ENCODE measurements at places on chromosomes 4 and X. TPM values are rescaled to one million over a fixed set of nuclear protein-coding genes. Genes with fewer than 3 reads are reported as not detected.
A peak's percentile ranks its signal among the peaks of the same experiment; 100 is the strongest.

Gene FABP2
- total RNA-seq, result not detected

Gene HSFX1
- total RNA-seq, result 0.85 TPM

Gene CDS1
- total RNA-seq, result 18.3 TPM

Gene TGIF2LX
- total RNA-seq, result not detected

Gene MAMLD1
- 0.34 TPM for total RNA-seq

Gene ALAS2
- total RNA-seq, result 0.30 TPM

Gene MGARP
- 4.6 TPM for total RNA-seq

Gene NPNT
- total RNA-seq, result 1.6 TPM

Gene EIF1AX
- 131 TPM for total RNA-seq

Gene AWAT2
- total RNA-seq, result not detected

Gene TXK
- total RNA-seq, result 0.70 TPM

Gene HERC5
- total RNA-seq, result 17.1 TPM

Gene CLCN4
- 8.9 TPM for total RNA-seq

DNA sequence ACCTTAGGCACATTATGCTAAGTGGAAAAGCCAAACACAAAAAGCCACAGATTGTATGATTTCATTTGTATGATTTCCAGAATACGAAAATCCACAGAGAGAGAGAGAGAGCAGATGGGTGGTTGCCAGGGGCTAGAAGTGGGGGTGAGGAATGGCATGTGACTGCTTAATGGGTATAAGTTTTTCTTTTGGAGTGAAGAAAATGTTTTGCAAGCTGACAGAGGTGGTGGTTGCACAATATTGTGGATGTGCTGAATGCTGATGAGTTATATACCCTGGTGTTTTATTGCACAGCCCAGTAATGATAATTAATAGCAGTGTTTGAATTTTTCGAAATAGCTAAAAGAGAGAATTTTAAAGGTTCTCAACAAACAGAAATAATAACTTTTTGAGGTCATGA, 386.1 kb upstream of the HS3ST1 start:
- no peaks in the 10 kb centered on the region for H3K27me3 ChIP-seq
- H3K4me3 ChIP-seq, result no peak overlapping the region
- no peaks in the 10 kb centered on the region for H3K4me1 ChIP-seq
- H3K36me3 ChIP-seq, result peaks cover 9% of the 10 kb centered on the region

DNA sequence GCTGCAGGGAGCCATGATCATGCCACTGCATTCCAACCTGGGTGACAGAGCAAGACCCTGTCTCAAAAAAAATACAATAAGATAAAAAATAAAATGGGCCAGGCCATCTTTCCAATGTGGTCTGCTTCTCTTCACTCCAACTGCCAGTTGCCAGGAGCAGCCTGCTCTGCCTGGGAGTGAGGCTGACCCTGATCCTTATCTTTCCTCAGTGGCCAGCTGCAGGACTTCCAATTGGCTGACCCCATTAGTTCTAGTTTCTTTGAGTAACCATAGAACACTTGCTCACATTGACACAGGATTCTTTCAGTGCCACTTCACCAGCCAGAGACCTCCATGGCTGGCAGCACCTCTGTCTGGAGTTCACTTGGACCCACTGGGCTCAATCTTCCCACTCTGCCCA, 258.6 kb downstream of the MID1IP1 start:
- no peak for DNase-seq
- no peak overlapping the region for H3K27ac ChIP-seq
- H3K27me3 ChIP-seq, result peaks cover 4% of the 10 kb centered on the region
- peaks cover 27% of the 10 kb centered on the region for H3K4me1 ChIP-seq

GRCh38 chr4:186743261-186743660, 19.6 kb upstream of the FAT1 start:
- no peaks in the 10 kb centered on the region for H3K36me3 ChIP-seq
- no peak for DNase-seq
- H3K4me3 ChIP-seq, result no peak overlapping the region
- no peaks in the 10 kb centered on the region for H3K4me1 ChIP-seq
- H3K27ac ChIP-seq, result no peak overlapping the region

GRCh38 chr4:102663073-102663472, 97.7 kb downstream of the MANBA start:
- no peaks in the 10 kb centered on the region for H3K4me1 ChIP-seq
- peaks cover 19% of the 10 kb centered on the region for H3K36me3 ChIP-seq
- no peak overlapping the region for H3K4me3 ChIP-seq
- DNase-seq, result no peak
- H3K27me3 ChIP-seq, result no peaks in the 10 kb centered on the region

DNA sequence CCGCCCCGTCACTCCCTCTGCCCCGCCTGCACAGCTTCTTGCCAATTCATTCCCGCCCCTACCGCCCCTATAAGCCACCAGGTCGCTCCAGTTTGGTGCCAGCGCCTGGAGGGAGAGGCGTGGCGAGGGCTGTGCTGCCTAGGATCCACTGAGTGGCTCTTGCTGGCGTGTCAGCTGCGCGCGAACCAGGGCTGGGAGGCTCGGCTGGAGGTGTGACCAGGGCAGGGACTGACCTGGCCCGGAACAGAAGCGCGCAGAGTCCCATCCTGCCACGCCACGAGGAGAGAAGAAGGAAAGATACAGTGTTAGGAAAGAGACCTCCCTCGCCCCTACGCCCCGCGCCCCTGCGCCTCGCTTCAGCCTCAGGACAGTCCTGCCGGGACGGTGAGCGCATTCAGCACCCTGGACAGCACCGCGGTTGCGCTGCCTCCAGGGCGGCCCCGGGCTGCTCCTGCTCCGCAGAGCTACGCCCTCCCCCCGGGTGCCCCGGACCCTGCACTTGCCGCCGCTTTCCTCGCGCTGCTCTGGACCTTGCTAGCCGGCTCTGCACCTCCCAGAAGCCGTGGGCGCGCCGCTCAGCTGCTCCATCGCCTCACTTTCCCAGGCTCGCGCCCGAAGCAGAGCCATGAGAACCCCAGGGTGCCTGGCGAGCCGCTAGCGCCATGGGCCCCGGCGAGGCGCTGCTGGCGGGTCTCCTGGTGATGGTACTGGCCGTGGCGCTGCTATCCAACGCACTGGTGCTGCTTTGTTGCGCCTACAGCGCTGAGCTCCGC, at the start of gene GPR78:
TSS of gene GPR78 (plus strand) at position 72 of the 773 bp plus-strand sequence. CDS start at position 663, 591 bp downstream.
- peaks cover 36% of the 10 kb centered on the region for H3K4me1 ChIP-seq
- H3K4me3 ChIP-seq, result peak within 1 kb of the TSS; percentile 62
- peaks cover 52% of the 10 kb centered on the region for H3K27me3 ChIP-seq

- no peak overlapping the region for H3K4me3 ChIP-seq
- DNase-seq, result no peak
- no peaks in the 10 kb centered on the region for H3K27me3 ChIP-seq
- no peaks in the 10 kb centered on the region for H3K4me1 ChIP-seq
- no peak overlapping the region for H3K27ac ChIP-seq
Observed at GRCh38 chr4:75099321-75099720, 166.4 kb downstream of the PARM1 start.

- no peaks in the 10 kb centered on the region for H3K27me3 ChIP-seq
- H3K4me1 ChIP-seq, result peaks cover 40% of the 10 kb centered on the region
- no peak for DNase-seq
- H3K4me3 ChIP-seq, result peak overlapping the region; percentile 12
- peaks cover 15% of the 10 kb centered on the region for H3K36me3 ChIP-seq
- no peak overlapping the region for H3K27ac ChIP-seq
Observed at GRCh38 chr4:128284317-128284716, 3.3 kb downstream of the PGRMC2 start.

DNA sequence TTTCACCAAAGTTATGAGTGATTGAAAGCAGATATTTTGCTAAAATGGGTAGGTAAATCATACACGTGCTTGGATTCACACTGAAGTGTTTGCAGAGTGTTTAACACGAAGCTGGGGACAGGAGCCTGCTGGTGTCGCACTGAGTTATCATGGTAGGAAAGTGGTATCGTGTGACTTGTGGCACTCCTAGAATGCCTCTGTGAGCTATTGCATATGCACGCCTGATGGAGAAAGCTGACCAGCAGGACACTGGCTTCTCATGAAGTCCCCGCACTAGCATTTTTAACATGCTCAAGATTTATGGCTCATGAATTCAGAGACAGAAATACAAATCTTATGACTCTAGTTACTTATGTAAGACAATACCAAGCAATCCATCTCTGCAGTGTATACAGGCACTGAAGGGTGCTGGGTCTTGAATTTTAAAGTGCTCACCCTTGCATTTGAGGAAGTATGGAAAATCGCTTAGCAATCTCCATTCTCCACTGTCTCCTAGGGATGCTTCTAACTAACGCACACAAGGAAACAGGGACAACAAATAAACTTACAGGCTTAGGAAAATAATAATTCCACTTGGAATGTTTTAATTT, 19.8 kb downstream of the VCX3B start:
- no peaks in the 10 kb centered on the region for H3K36me3 ChIP-seq
- H3K4me1 ChIP-seq, result no peaks in the 10 kb centered on the region
- no peak for DNase-seq
- no peak overlapping the region for H3K27ac ChIP-seq

DNA sequence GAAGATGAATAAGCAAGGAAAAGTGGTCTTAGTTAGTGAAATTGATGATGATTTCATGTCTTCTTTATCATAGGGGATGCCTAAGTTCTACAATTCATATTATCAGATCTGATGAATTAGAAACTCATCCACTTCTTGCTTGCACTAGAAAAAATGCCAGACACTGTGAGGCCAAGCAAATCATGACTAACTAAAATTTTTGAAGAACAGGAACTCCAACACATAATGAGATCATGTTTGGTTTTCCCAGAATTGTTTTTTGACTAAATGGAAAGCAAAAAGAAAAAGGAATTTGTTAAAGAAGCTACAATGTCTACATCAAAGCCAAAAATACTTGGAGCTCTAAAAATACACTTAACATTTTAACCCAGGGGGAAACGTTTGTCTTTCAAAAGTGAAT, 120.4 kb downstream of the ARSF start:
- peaks cover 22% of the 10 kb centered on the region for H3K4me1 ChIP-seq

- H3K27me3 ChIP-seq, result no peaks in the 10 kb centered on the region
- H3K36me3 ChIP-seq, result peaks cover 2% of the 10 kb centered on the region
- DNase-seq, result peak; percentile 40
- H3K27ac ChIP-seq, result no peak overlapping the region
- peaks cover 2% of the 10 kb centered on the region for H3K4me1 ChIP-seq
- H3K4me3 ChIP-seq, result no peak overlapping the region
Observed at GRCh38 chr4:143025081-143025704, 159.5 kb upstream of the USP38 start.

DNA sequence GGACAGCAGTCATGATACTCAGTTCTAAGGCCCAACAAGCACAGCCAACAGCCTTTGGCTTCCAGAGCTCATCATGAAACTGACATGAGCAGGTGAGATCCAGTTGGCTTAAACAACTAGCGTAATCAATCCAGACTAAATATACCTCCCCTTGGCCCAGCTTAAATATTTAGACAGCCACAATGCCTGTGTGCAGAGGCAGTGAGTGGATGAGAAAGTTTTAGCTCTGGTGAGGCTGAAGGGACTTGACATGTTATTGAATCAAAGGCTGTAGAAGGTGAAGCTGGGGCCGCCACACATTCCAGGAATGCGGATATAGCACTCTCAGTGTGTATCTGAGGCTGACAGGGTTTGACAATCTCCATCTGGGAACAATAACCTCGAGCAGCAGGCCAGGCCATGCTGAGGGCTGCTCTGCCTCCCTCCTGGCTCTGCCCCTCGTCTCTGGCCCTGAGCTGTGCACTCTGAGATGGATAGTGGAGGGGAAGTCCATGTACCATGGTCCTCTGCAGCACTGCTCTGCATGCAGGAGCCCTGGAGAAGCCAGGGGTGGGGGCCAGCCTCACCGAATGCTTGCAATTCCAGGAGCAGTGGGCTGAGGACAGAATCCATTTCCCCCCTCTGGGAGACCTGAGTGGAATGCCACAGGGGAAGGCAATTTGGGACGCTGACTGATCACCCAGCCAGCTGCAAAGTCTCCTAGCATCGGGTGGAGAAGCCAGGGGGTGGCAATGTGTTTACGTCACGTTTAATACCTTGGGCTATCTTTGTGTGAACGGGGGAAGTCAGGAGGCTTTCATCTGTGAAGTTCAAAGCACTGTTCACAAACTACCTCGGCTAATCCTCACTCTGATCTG, 37.3 kb upstream of the RASL11B start:
- no peaks in the 10 kb centered on the region for H3K27me3 ChIP-seq
- no peak overlapping the region for H3K27ac ChIP-seq
- H3K36me3 ChIP-seq, result peaks cover 11% of the 10 kb centered on the region
